ENCODE measurements at places on chromosomes 7 and 10.

- H3K4me1 ChIP-seq = no peaks in the 10 kb centered on the region
- H3K4me3 ChIP-seq = no peak overlapping the region
- no peak overlapping the region for H3K27ac ChIP-seq
- H3K36me3 ChIP-seq = no peaks in the 10 kb centered on the region
- no peak for DNase-seq
- peaks cover 31% of the 10 kb centered on the region for H3K27me3 ChIP-seq
Measured at GRCh38 chr10:98013122-98013521, 17.3 kb downstream of the CRTAC1 start.

GRCh38 chr10:81136261-81136660 is 598.6 kb downstream of the SH2D4B start:
- no peaks in the 10 kb centered on the region for H3K4me1 ChIP-seq
- no peaks in the 10 kb centered on the region for H3K27me3 ChIP-seq
- H3K4me3 ChIP-seq = no peak overlapping the region
- no peak for DNase-seq
- no peak overlapping the region for H3K27ac ChIP-seq

DNA sequence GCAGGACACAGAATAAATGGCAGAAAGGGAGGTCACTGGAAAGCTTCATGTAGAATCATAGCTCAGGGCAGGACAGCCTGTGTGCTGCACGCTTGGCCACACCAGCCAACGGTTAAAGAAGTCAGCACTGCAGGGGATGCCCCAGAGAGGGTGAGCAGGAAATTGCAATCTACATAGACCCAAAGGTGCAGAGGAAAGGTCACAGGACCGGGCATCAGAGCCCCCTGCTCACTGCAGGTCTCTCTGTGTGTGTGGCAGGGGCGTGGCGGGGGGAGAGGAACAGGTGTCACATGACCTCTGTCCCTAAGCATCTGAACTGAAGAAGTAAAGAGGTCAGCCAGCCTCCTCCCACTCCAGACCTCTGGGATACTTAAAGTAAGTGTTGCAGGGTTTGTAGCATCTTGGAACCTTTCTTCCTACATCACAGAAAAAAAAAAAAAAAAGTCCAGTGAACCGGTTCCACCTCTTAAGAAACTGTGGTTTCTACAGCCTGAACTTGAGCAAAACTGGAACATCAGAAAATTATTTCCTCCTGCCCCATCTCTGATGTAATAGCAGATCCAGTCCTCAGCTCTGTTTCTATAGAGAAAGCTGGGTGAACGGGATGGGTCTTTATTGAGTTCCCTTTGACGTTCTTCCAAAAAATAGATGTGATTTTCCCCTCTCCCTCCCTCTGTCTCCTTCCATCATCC is 64.3 kb downstream of the RGS10 start:
- no peak overlapping the region for H3K27ac ChIP-seq
- H3K36me3 ChIP-seq = no peaks in the 10 kb centered on the region
- H3K4me3 ChIP-seq = no peak overlapping the region
- no peak for DNase-seq

GRCh38 chr7:92306153-92306552 is 60.4 kb downstream of the ANKIB1 start:
- H3K4me3 ChIP-seq = no peak overlapping the region
- H3K27me3 ChIP-seq = no peaks in the 10 kb centered on the region
- H3K27ac ChIP-seq = no peak overlapping the region
- no peak for DNase-seq
- H3K4me1 ChIP-seq = peaks cover 3% of the 10 kb centered on the region
- no peaks in the 10 kb centered on the region for H3K36me3 ChIP-seq

- H3K27ac ChIP-seq = no peak overlapping the region
- H3K4me1 ChIP-seq = no peaks in the 10 kb centered on the region
- no peak overlapping the region for H3K4me3 ChIP-seq
- DNase-seq = no peak
Measured at GRCh38 chr7:13231216-13231615, 543.8 kb downstream of the ARL4A start.

GRCh38 chr7:124033807-124034753 is 1.2 kb upstream of the TMEM229A start:
- H3K4me1 ChIP-seq = peaks cover 22% of the 10 kb centered on the region
- peak overlapping the region; percentile 55 for H3K4me3 ChIP-seq
- peaks cover 4% of the 10 kb centered on the region for H3K27me3 ChIP-seq
- peak overlapping the region; percentile 68 for H3K27ac ChIP-seq
- no peaks in the 10 kb centered on the region for H3K36me3 ChIP-seq

- no peak overlapping the region for H3K4me3 ChIP-seq
- H3K36me3 ChIP-seq = peaks cover 11% of the 10 kb centered on the region
- H3K27me3 ChIP-seq = no peaks in the 10 kb centered on the region
- no peak for DNase-seq
- no peaks in the 10 kb centered on the region for H3K4me1 ChIP-seq
Measured at GRCh38 chr10:28520346-28520745, 12.6 kb upstream of the WAC start.

DNA sequence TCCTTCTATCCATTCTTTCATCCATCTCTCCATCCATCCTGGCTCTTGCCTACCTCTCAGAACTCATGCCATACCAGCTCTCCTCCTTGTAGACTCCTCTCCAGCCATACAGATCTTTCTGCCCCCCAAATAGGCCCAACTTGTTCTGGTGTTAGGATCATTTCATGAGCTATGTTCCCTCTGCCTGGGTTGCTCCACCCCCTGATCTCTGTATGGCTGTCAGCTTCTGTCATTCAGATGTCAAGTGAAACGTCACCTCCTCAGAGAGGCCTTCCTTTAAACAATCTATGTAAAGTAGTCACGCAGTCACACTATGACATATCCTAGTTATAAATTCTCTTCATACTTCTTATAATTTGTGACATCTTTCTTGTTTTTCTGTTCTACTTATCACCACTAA is 42.3 kb upstream of the PNLIPRP3 start:
- no peak overlapping the region for H3K27ac ChIP-seq
- H3K36me3 ChIP-seq = no peaks in the 10 kb centered on the region
- H3K27me3 ChIP-seq = no peaks in the 10 kb centered on the region
- no peak for DNase-seq
- H3K4me1 ChIP-seq = no peaks in the 10 kb centered on the region

GRCh38 chr7:22676385-22676784 is 50.6 kb upstream of the IL6 start:
- no peak for DNase-seq
- no peaks in the 10 kb centered on the region for H3K27me3 ChIP-seq
- H3K4me1 ChIP-seq = no peaks in the 10 kb centered on the region
- no peak overlapping the region for H3K27ac ChIP-seq
- no peaks in the 10 kb centered on the region for H3K36me3 ChIP-seq

- H3K4me3 ChIP-seq = no peak overlapping the region
- no peak overlapping the region for H3K27ac ChIP-seq
- H3K36me3 ChIP-seq = no peaks in the 10 kb centered on the region
- no peak for DNase-seq
- H3K27me3 ChIP-seq = peaks cover 60% of the 10 kb centered on the region
- H3K4me1 ChIP-seq = no peaks in the 10 kb centered on the region
Measured at GRCh38 chr7:139522830-139523198, 671 bp upstream of the CLEC2L start.
